ENCODE measurements at places on chromosomes 1 and 21.

GRCh38 chr1:36612881-36613280 lies 130.2 kb upstream of the CSF3R start:
- no peak for DNase-seq

GRCh38 chr1:232699814-232700213 lies 69.9 kb upstream of the SIPA1L2 start:
- DNase-seq: no peak

DNA sequence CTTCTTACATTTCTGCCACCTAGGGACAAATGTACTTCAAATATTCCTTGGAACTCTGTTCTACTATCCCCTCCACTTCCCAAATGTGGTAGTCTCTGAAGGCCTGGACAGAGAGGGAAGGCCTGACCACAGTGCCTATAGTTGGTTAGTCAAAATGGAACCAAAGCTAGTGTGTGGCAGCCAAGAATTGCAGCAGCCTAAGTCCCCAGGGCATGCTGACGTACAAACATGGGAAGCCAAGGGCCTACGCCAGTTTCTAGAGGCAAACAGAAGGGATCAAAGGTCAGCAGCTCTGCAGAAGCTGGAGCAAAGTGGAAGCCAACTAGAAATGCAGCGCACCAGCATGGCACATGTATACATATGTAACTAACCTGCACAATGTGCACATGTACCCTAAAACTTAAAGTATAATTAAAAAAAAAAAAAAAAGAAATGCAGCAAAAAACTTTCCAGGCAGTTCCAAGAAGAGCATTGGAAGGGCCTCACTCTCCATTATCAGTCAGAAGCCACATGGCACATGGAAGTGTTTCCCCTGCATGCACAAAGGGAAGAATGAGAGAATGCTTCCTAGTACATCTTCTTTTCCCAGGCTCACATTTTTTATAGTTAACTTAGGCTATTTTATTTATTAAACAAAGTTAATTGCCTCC lies 39.4 kb upstream of the GADD45A start:
- no peak for DNase-seq

- no peak for DNase-seq
These were observed 35.6 kb upstream of the WASF2 start for GRCh38 chr1:27525296-27526272.

DNA sequence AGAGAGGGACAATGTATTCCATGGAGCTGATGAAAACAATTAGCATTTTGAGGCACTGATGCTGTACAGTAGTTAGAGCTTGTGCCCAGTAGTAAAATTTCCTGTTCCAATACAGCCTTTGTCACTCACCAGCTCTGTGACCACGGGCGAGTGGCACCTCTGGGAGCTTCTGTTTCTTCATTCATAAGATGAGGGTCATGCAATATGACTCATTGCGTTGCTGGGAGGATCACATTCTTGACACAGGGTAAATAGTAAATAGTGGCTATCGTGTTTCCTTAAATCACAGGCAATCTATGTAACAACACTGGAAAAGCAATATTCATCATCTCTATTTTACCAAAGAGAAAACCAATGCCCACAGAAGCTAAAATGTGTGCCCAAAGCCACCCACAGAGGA lies 4.5 kb upstream of the LRRC52 start:
- no peak for DNase-seq

- no peak for DNase-seq
These were observed 401.5 kb downstream of the DSCAM start for GRCh38 chr21:40445349-40445921.

GRCh38 chr21:39537571-39537970 lies 75.2 kb upstream of the B3GALT5 start:
- DNase-seq: no peak

DNA sequence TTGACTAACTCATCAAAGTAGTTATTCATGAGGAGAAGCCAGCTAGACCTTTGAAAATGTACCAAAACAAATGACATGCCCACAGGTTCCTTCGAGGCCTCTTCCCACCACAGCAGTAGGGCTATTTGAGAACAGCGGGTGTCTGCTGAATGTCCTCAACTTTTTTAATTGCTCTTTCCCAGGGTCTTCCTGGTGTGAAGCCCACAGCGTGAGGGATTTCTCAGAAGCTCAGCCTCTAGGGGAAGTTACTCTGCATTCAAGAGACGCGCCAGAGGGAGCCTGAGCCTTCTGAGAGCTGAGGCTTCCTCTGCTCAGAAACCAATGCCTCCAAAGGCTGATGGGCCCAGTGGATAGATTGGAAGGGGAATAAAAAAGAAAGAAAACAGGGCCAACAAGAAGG lies 153.6 kb downstream of the OLFM3 start:
- no peak for DNase-seq

DNA sequence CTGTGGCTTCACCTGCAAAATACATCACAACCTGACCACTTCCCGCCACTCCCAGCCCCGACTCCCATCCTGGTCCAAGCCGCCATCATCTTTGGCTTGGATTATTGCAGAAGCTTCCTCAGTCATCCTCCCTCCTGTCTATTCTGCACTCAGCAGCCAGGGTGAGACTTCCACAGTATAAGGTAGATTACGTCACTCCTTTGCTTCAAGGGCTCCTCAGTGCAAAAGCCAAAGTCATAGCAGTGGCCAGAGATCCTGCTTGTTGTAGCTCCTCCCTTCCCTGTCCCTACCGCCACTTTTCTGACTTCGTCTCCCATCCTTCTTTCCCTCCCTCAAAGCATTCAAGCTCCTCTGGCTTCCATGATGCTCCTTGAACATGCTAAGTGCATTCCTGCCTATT lies 152.8 kb downstream of the GRIK3 start:
- DNase-seq: no peak

- DNase-seq: no peak
These were observed 71.2 kb downstream of the LRRC40 start for GRCh38 chr1:70134148-70134547.

GRCh38 chr1:116284819-116285390 lies 88.1 kb upstream of the ATP1A1 start:
- DNase-seq: no peak

DNA sequence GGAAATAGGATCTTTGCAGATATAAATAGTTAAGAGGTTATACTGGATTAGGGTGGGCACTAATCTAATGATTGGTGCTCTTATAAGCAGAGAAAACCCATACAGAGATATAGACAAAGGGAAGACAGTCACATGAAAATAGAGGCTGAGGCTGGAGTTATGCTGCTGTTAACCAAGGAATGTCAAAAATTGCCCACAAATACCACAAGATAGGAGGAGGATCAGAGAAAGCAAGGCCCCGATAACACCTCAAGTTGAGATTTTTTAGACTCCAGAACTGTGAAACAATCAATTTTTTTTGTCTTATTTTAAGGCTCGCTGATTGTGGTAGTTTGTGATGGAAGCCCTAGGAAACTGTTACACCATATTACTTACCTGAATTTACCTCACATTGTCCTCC lies 513.2 kb downstream of the COL11A1 start:
- DNase-seq: no peak

GRCh38 chr1:240719953-240720700 lies 108.2 kb upstream of the GREM2 start:
- no peak for DNase-seq

DNA sequence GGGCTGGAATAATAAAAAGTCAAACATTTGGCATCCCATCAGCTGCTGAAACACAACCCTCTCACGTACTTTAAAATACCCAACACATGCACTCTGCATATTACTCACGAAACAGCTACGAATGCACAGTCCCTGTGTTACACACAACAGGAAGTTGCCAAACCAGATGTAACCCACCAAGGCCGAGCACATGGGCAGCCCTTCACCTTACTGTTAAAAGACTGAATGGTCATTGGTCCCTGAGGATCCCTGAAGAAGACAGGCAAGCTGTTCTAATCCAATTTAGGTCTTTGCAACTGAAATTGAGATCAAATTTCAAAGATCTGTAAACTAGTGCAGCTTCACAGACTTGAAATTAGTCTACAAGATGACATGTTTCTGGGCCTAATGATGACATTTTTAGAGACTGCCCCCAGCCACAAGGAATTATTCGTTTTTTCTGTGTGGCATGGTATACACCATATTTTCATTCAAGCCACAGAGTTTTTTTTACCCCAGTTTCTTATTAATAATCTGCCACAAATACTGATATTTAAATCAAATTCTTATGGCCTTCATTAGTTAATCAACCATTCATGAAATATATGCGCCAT lies 25.6 kb upstream of the IER5 start:
- DNase-seq: no peak

DNA sequence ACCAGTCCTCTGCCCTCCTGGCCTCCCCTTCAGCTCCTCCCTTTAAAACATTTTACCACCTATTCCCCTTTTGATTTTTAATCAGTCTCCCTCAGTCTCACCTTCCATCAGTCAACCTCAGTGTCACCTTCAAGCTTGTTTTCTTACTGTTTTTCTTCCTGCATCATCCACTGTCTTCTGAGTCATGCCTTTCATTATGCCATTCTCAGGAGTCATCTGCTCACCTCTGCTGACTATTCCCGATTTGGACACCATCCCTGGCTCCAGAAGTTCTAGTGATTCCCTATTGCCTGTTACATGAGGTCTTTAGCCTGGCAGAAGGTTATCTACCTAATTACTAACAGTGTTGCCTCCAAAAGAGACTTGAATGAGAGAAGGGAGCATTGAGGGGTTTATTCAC lies 23.9 kb downstream of the NFASC start:
- no peak for DNase-seq

DNA sequence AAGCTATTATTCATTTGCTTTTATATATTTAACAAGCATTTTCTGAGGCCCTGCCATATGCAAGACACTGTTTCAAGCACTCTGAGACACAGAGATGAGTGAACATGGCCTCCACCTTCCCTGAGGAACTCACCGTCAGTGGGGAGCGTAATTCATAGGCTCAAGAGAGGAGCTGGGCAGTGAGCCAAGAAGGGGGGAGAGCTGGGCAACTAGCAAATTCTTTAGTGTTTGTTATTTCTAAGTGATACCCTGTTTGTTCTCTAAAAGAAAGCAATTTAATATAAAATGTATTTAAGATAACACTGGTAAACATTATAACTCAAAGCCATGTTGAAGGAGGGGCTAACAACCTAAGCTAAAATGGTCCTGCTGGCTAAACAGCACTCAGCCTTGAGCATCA lies 119.2 kb upstream of the NGF start:
- DNase-seq: no peak

DNA sequence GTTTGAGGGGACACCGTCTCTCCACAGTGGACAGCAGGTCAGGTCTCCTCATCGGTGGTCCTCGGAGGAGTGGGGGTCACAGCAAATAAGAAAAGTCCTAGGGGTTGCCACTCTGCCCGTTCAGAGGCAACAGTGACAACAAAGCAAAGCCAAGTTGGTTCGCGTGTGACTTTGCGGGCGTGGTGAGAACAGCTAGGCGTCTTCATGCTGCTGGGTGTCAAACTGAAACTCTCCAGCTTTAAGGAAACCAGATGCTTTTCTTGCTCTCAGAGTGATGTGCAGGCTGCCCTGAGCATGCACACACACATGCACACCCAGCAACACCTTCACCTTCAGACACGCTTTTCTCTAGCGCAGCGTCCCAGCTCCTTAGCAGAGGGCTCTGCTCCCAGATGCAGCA lies 70.1 kb upstream of the ARHGEF16 start:
- DNase-seq: no peak

DNA sequence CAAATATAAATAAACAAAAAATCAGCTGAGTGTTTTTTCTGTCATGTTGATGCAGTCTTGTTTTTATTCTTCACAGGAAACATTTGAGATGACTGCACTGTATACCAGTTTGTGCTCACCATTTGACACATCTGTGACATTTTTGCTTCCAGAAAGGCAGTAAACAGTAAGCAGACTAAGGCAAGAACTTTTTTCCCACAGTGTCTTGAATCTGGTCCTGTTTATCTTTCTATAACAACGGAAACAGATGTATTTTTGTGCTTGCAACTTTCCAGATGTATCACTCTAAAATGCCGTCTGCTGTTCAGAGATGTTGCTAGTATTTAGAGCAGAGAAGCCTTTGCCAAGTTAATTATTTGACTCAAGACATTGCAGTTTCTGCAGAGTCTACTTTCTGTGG lies 105.5 kb downstream of the ZC3H11B start:
- no peak for DNase-seq

DNA sequence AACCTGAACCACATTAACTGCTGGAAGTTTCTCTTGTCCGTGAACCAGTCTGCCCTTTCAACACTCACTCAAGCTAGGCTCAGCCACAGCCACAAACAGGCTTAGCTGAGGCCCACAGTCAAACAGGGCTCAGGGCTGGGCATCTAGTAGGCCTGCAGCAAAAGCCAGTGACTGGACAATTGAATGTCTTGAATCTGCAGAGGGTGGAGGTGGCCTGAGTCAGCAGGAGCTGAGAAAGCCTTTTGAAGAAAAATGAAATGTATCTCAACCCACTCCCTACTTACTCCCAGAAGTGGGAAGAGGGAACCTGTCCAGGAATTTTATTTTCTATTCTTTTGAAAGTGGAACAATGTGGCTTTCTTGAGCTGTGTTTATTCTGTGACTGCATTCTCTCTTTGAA lies 95.4 kb downstream of the PTPRU start:
- no peak for DNase-seq

DNA sequence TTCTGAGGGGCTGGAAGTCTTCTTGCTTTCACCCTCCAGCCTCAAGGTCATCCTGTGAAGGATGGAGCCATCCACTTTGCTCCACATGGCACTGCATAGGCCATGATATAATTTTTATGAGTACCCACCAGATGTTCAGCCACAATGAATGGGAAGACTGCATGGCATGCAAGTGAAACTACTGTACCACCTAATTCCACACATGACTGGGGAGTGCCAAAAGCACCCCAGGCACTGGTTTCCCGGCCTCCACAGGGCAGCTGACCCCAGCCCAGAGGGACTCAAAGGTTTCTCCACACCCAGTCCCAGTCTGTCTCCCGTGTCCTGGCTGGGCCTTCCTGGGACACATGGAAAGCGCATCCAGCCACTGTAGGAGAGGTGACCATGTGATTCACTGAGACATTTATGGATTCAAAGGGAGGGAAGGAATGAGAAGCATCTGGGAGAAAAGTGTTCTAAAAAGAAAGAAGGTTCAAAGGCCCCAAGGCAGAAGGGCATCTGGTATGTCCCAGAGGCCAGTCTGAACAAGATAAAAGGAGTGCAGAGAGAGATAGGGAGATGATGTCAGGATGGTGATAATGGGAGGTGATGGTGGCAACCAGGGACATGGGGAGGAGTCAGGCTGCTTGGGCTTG lies 12.1 kb downstream of the RHOU start:
- no peak for DNase-seq

- DNase-seq: no peak
These were observed 24.4 kb upstream of the CLDN14 start for GRCh38 chr21:36504067-36505058.

- DNase-seq: no peak
These were observed 181.2 kb downstream of the PLPPR4 start for GRCh38 chr1:99445486-99445885.

GRCh38 chr1:53567851-53568250 lies 108.7 kb downstream of the DMRTB1 start:
- DNase-seq: no peak

DNA sequence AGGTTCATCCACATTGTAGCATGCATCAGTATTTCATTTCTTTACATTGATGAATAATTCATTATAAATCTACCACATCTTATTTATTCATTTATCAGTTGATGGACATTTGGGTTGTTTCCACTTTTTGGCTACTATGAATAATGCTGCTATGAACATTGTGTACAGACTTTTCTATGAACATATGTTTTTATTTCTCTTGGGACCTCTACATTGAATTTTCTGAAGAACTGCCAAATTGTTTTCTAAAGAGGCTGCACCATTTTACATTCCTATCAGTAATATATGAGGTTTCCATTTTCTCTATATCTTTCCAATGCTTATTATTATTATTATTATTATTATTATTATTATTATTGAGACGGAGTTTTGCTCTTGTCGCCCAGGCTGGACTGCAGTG lies 81.3 kb upstream of the SELENON start:
- DNase-seq: no peak

GRCh38 chr1:233238884-233239431 lies 56.6 kb downstream of the PCNX2 start:
- no peak for DNase-seq
